ENCODE measurements at places on chromosomes 6 and 20. TPM values are rescaled to one million over a fixed set of nuclear protein-coding genes. Genes with fewer than 3 reads are reported as not detected.

GRCh38 chr6:35181933-35182612 is 31.7 kb upstream of the SCUBE3 start:
- H3K27ac ChIP-seq = peak overlapping the region; percentile 68
- peaks cover 11% of the 10 kb centered on the region for H3K27me3 ChIP-seq

- DNase-seq = peak; percentile 84
- H3K27me3 ChIP-seq = no peaks in the 10 kb centered on the region
- H3K27ac ChIP-seq = peak overlapping the region; percentile 70
- no peak overlapping the region for H3K4me3 ChIP-seq
- no peaks in the 10 kb centered on the region for H3K36me3 ChIP-seq
- H3K4me1 ChIP-seq = peaks cover 53% of the 10 kb centered on the region
Measured at GRCh38 chr20:50312682-50313521, 122.3 kb downstream of the CEBPB start.

DNA sequence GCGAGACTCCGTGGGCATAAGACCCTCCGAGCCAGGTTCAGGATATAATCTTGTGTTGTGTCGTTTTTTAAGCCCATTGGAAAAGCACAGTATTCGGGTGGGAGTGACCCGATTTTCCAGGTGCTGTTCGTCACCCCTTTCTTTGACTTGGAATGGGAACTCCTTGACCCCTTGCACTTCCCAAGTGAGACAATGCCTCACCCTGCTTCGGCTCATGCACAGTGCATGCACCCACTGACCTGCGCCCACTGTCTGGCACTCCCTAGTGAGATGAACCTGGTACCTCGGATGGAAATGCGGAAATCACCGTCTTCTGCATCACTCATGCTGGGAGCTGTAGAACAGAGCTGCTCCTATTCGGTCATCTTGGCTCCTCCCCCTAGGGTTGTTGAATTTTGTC is 307.7 kb upstream of the DEFB115 start:
- H3K27me3 ChIP-seq = no peaks in the 10 kb centered on the region
- no peaks in the 10 kb centered on the region for H3K4me1 ChIP-seq
- no peaks in the 10 kb centered on the region for H3K36me3 ChIP-seq
- H3K27ac ChIP-seq = no peak overlapping the region
- no peak for DNase-seq

DNA sequence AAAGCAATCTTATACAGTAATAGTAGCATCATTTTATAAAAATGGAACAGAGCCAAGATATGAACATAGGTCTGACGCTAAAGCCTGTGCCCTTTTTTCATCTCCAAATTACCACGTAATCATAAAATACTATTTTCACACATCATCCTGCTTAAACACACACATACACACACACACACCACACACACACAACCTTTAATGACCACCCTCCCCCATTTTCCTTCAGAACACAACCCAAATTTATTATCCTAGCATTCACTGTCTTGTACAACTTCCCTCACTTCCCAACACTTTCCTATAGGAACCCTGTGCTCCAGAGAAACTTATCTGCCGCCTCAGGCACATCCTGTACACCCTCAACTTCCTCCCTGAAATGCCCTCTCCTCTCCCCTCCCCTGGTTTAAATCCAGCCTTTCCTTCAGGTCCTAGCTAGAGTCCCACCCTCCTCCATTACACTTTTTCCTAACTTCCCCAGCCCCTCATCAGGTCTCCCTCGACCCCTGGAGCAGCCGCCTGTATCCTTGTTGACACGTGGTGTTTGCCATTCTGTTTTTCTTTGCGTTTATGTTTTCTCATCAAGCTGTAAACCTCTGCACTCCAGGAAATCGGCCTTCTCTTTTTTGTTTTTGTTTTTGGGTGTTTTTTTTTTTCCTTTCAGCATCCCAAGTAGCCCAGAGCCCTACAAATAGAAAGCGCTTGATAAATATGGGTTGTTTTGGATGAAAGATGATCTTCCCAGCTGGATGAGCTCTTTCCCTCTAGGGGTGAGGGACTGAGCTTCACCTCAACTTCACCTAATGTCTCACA is 968 bp upstream of the MMP24 start:
- peaks cover 8% of the 10 kb centered on the region for H3K4me1 ChIP-seq
- H3K36me3 ChIP-seq = no peaks in the 10 kb centered on the region
- H3K4me3 ChIP-seq = no peak overlapping the region
- H3K27me3 ChIP-seq = no peaks in the 10 kb centered on the region
- DNase-seq = no peak
- H3K27ac ChIP-seq = no peak overlapping the region

- H3K4me3 ChIP-seq = no peak overlapping the region
- H3K36me3 ChIP-seq = no peaks in the 10 kb centered on the region
- H3K27me3 ChIP-seq = no peaks in the 10 kb centered on the region
Measured at GRCh38 chr6:15926256-15926655, 202.6 kb upstream of the MYLIP start.

DNA sequence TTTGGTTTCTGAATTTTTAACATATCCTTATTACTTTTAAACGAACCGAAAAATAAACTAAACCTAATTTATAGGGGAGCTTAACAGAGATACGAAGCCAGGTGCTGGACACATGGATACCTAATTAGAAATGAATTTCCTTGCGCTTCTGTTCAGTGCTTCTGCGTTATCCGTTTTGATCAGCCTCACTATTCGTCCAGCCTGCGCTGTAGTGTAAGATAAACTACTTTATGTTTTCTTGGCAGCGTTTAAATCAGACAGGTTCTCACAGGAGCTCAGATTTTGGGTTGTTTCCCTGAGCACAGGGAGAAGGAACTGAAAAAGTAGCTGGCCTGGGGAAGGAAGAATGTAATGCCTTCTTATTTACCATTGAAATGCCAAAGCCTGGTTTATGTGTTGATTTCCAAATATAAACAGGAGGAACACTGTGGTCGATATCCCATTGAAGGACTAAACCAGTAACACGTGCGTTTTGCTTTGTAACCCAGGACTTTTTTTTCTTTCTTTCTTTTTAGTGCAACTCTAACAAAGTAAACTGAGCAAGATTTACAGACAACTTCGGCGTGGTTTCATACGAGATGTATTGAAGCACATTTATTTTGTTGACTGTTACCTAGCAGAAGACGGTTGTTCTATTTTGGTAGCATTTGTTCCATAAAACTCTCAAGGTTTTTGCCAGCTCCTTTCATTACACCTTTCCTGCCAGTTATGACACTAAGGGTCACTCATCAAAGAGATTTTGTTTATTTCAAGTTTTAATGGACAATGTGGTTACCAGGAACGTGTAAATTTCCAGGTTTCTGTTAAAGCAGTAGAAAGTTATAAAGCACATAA is 214.8 kb upstream of the HEY2 start:
- no peaks in the 10 kb centered on the region for H3K36me3 ChIP-seq
- no peaks in the 10 kb centered on the region for H3K4me1 ChIP-seq
- H3K27ac ChIP-seq = no peak overlapping the region
- peaks cover 14% of the 10 kb centered on the region for H3K27me3 ChIP-seq
- H3K4me3 ChIP-seq = peak overlapping the region; percentile 12

DNA sequence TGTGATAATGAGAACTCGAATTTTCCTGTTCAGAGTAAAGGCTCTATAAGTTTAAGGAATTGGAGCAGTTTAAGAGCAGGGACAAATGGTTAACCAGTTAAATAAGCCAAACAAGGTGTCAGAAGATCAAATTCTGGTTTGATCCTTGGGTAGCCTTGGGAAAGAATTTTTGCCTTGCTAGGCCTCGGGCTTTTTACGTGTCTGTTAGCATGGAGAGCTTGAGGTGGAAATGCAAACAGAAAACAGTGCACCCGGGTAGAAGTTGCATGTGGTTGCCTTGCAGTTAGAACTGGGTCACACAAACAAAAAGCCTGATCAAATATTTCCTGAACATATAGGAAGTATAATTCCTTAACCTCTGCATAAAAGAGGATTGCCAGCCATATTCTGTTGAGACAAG is 58.3 kb downstream of the RIN2 start:
- no peak overlapping the region for H3K4me3 ChIP-seq
- H3K4me1 ChIP-seq = peaks cover 39% of the 10 kb centered on the region
- peak overlapping the region; percentile 0 for H3K27ac ChIP-seq

GRCh38 chr6:91198588-91199255 is 611.9 kb upstream of the MAP3K7 start:
- no peak overlapping the region for H3K4me3 ChIP-seq
- H3K27ac ChIP-seq = no peak overlapping the region
- no peaks in the 10 kb centered on the region for H3K27me3 ChIP-seq
- no peaks in the 10 kb centered on the region for H3K4me1 ChIP-seq
- no peaks in the 10 kb centered on the region for H3K36me3 ChIP-seq

- H3K27me3 ChIP-seq = no peaks in the 10 kb centered on the region
- no peaks in the 10 kb centered on the region for H3K4me1 ChIP-seq
- H3K36me3 ChIP-seq = no peaks in the 10 kb centered on the region
- H3K27ac ChIP-seq = no peak overlapping the region
Measured at GRCh38 chr6:89597988-89598387, 40.6 kb downstream of the LYRM2 start.

- DNase-seq = no peak
- H3K4me3 ChIP-seq = no peak overlapping the region
- H3K27ac ChIP-seq = no peak overlapping the region
- peaks cover 9% of the 10 kb centered on the region for H3K4me1 ChIP-seq
- no peaks in the 10 kb centered on the region for H3K36me3 ChIP-seq
- H3K27me3 ChIP-seq = no peaks in the 10 kb centered on the region
Measured at GRCh38 chr6:148203970-148204369, 138.7 kb upstream of the SASH1 start.

- peaks cover 18% of the 10 kb centered on the region for H3K27me3 ChIP-seq
- H3K27ac ChIP-seq = no peak overlapping the region
- no peaks in the 10 kb centered on the region for H3K4me1 ChIP-seq
- no peak overlapping the region for H3K4me3 ChIP-seq
- no peak for DNase-seq
- H3K36me3 ChIP-seq = no peaks in the 10 kb centered on the region
Measured at GRCh38 chr6:165858586-165858985, 195.5 kb upstream of the PDE10A start.

DNA sequence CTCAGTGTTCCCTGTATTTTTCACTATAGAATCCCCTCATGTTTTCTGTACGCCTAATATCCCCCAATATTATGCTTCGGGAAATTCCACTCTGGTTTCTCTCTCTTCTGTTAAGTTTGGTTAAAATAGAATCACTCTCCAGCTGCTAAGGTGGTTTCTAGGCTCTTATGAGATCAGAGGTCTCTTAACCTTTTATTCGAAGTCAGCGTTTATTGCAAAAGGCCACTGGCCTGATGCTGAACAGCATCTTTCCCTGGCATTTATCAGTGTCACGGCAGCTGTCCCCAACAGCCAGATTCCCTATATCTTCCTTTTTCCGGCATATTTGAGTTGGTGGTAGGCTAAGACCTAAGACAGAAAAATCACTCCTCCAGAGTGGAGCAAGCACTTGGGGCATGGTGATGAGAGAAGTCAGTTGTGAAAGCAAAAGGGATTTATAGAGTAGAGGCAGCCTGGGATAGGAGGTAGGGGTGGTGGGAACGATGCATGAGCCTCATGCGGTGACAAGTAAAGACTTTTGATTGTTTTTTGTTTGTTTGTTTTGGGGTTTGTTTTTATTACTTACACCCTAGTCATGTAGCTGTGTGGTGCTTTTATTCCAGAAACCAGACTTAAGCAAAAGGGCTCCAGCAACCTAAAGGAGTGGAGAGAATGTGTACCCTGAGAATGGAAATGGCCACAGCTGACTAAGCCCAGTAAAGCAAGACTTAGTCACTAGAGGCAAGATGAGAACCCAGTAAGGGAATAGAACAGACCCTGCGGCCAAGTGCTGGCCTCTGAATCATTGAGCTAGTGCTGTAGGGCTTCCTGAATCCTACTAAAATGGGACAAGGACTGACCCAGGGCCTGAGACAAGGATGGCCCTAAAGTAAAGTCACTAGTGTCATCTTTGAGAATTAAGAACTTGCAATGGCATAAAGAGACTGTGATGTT is 233.0 kb upstream of the PRND start:
- no peaks in the 10 kb centered on the region for H3K4me1 ChIP-seq
- H3K27ac ChIP-seq = no peak overlapping the region
- no peak for DNase-seq

GRCh38 chr6:49300443-49300842 is 162.6 kb downstream of the MMUT start:
- no peak overlapping the region for H3K4me3 ChIP-seq
- H3K4me1 ChIP-seq = no peaks in the 10 kb centered on the region
- DNase-seq = no peak
- no peak overlapping the region for H3K27ac ChIP-seq
- H3K27me3 ChIP-seq = no peaks in the 10 kb centered on the region
- H3K36me3 ChIP-seq = no peaks in the 10 kb centered on the region

- no peaks in the 10 kb centered on the region for H3K36me3 ChIP-seq
- no peaks in the 10 kb centered on the region for H3K4me1 ChIP-seq
- H3K27ac ChIP-seq = no peak overlapping the region
- no peak for DNase-seq
- no peak overlapping the region for H3K4me3 ChIP-seq
- no peaks in the 10 kb centered on the region for H3K27me3 ChIP-seq
Measured at GRCh38 chr6:161956082-161956481, 682.2 kb upstream of the AGPAT4 start.

GRCh38 chr20:33594743-33595142 is 67.4 kb upstream of the C20orf144 start:
- H3K27ac ChIP-seq = no peak overlapping the region
- no peak overlapping the region for H3K4me3 ChIP-seq
- no peaks in the 10 kb centered on the region for H3K4me1 ChIP-seq
- DNase-seq = no peak
- H3K36me3 ChIP-seq = no peaks in the 10 kb centered on the region

DNA sequence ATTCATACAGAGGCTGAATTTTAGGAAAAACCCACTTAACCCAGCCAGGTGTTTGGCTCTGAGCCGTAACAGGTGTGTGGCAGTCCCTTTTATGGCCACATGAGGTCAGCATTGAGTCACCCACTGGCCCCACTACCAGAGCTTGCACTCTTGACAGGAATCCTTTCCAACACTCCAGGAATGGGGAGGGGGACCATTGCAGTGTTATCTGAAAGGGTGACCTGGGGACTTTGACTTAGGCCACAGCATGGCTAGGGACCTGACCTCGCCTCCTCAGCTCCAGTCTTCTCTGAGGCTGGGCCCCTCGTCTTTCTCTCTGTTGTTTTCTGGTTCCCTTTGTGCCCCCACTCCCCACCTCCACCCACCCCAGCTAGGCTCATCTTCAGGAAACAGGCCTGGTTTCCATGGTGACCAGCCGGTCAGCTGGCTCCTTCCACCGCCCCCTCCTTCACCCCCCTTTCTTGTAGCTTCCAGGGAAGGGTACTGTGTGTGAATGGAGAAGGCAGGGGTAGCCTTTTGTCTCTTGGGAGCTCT is 2.1 kb upstream of the TMEM151B start:
- peak; percentile 52 for DNase-seq
- peaks cover 34% of the 10 kb centered on the region for H3K27me3 ChIP-seq
- H3K4me3 ChIP-seq = no peak overlapping the region

DNA sequence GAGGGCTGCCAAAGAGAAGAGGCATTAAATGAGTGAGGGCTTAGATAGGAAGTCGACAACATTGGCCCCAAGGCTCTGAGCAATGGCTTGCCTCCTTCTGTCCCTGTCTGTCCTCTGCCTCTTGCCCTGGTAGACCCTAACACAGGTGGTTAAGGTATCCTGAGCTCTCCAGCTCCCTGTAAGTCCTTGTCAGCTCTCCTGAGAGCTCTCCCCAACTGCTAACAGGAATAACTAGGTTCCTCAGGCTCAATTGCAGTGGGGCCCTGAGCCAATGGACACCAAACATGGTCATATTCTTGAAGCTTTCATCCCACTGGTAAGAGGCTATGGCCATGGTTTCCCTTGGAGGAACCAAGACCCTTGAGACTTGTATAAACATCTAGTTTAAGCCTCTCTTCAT is 5.0 kb upstream of the CPNE1 start:
- no peaks in the 10 kb centered on the region for H3K4me1 ChIP-seq
- peaks cover 65% of the 10 kb centered on the region for H3K36me3 ChIP-seq
- no peaks in the 10 kb centered on the region for H3K27me3 ChIP-seq
- no peak overlapping the region for H3K27ac ChIP-seq
- no peak overlapping the region for H3K4me3 ChIP-seq
- no peak for DNase-seq

ME1 gene
- total RNA-seq = 12.9 TPM

OR2J3 gene
- not detected for total RNA-seq

C4B gene
- total RNA-seq = 162 TPM

VEGFA gene
- 196 TPM for total RNA-seq

All from lower lobe of right lung (tissue), 2 donors.